ENCODE measurements at places on chromosomes 13 and 19.

- no peak for DNase-seq
These were observed 4.0 kb downstream of the LSM7 start for GRCh38 chr19:2324220-2324948.

- DNase-seq: no peak
These were observed 48.1 kb upstream of the SERPINE3 start for GRCh38 chr13:51291341-51291740.

DNA sequence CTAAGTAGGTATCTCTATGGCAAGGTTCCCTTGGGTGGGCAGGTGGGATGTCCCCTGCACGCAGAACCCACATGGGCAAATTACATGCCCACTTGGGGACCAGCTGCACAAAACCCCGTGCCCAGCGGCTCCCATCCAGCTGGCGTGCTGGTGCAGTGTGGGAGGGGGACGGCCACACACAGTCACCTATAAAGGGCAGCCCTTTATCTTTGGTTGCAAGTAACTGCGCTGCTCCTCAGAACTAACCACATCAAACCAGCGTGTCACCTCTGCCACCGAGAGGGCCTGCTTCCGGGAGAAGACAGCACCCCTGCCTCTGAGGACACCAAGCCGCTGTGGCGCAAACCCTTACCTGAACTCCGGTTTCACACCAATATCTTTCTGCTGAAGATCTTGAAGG, 32.2 kb downstream of the ANKRD27 start:
- no peak for DNase-seq

DNA sequence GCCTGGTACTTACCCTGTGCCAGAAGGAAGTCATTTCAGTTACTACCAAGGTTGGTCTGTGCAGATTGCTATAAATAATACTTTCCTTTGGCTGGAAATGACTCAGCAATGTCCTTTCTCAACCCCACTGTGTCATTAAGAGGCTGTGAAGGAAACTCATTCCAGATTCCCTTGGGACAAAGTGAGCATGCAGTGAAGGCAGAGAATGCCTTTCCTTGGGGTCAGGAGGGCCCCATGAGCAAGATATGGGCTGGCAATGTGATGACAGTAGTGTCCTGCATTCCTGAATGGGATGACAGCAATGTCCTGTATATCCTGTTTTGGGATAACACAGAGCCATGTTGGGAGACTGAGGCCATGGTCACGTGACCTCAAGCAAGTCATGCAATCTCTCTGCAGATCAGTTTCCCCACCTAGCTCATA, 213.1 kb upstream of the TMTC4 start:
- no peak for DNase-seq

DNA sequence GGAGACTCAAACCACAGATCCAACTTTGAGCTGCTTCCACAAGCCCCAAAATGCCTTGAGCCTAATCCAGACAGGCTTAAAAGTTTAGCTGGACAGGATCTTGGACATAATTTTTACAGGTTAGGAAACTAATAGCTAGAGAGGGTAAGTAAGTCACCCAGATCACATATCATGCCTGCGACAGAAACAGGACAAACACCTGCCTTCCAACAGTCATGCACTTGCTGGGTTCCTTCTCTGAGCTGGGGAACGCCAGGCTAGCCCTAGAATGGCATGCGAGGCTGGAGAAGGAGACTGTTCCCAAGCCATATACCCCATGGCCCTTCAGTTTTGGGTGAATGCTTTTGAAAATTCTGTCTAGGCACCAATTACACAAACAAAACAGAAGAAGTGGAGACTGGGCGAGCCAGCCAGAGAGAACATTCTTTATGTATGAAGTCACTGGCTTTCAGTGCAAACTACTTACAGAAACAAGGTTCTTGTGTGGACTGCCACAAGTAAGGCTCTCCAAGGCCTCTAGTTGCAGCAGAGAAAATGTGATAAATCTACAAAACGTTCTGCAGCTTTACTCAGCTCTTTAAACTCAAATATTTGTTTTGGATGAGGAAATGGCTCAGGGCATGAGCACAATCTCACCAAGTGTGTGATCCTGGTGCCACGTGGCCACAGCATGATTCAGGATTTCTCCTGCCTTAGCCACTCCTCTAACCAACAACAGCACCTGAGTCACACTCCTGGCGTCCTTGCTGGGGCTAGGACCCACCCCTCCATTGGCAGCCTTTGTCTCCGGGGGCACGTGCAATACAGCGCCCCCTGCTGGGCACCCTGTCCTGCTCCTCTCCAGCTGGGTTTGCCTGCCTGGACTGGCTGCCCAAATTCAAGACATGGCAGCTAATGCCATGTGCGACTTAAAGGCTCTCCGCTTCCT, 73.4 kb upstream of the UBL3 start:
- DNase-seq: peak; percentile 63

GRCh38 chr13:45584816-45585215, 30.7 kb downstream of the ERICH6B start:
- DNase-seq: no peak

DNA sequence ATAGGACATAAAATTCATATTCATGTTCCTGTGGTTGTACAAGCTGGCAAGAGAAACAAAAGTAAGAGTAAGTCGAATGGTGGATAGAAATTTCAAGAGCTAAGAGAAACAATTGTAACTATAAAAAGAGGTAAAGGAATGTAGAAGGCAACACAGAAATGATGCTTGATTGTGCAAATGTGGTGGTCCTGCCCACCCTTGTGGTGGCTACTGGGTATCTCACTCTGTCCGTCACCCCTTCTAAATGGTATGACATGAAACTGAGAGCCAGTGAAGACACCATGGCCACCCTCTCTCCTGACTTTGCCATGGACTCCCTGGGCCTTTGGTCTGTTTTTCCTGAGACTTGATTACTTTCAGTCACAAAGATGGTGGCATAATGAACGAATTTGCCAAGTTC, 925.9 kb upstream of the SLITRK6 start:
- DNase-seq: no peak

DNA sequence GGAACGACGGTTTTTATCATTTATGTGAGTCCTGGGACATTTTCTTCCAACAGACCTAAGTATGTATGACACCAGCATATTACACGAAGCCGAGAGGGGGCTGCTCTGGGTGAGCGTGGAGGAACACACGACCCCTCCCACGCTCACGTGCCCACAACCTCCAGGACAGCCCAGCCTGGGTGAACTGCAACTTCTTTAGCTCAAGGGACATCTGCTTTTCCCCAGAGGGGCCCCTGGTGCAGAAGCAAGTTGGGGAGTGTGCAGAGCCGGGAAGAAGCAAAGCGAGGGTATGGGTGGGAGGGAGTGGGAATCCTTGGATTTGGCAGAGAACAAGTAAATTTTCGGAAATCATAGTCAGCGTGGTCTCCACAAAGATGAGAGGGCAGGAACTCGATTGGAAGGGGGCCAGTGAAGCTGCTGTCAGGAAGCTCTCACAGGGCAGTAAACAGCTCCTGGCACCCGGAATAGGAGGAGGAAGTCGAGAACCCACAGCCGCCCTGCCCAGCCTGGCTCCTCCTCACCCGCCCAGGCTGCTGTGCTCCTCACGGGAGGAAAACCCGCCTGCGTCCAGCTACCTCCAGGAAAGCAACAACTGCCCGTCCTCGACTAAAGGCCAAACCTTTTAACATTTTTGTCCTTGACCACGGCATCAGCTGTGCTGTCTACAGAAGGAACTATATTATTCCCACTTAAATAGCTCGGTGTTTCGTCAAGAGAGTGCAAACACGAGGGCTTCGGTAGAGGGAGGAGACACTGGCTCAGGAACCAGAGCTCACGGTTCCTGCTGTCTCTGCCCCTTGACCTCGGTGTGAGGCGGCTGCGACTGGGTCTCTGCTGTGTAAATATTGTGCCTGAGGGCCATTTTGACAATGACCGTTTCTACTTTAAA, 17.2 kb upstream of the CFAP97D2 start:
- DNase-seq: no peak

DNA sequence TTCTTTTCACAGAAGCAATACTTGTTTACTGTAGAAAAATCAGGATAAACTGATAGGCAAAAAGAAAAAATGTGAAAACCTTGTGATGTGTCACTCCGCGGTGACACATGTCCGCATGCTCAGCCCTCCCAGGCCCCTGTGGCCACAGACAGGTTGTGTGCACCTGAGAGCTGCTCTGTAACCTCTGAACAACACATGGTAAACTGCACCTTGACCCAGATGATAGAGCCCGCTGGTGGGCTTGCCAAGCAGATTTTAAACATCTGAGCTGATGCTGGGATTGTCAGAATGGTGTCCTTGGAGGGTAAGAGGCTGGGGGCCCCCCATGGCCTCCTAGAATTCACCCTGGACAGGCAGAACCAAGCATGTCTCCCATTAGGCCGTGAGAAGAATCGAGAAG, 33.8 kb downstream of the DHRS12 start:
- DNase-seq: no peak

DNA sequence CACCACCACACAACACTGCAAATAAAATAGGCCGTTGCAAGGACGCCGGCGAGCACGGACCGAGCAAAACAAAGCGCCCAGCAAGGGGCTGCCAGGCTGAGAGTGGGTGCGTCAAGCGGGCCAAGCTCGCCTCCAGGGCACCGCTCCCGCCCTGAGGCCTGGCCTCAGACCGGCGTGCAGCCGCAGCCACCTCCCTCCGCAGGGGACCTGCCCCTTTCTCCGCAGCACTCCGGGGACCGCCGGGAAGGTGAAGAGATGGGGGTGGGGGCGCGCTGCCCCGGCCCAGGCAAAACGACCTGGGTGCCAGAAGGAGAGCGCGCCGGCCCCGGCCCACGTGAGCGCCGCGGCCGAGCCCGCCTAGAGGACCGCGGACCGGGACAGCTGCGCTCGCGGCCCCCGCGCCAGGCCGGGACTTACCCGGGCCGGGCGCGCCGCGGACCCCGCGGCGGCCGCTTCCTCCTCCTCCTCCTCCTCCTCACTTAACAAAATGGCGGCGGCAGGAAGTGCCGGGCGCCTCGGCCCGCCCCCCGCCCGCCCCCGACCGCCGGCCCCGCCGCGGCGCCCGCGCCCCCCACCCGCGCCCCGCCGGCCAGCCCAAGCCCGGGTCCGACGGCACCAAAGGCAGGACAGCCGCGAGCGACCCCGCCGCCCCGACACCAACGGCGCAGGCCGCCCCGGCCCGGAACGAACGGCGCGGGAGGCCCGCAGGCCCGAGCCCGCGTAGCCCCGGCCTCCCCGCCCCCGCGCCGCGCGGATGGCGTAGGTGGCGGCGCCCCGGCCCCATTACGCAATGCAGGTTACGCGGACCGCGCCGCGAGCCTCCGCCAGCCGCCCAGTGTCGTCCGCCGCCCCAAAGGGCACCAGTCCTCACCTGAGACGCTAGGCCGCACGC, 674 bp downstream of the BRD4 start:
- DNase-seq: peak; percentile 86

- DNase-seq: no peak
These were observed 88.2 kb downstream of the AKAP11 start for GRCh38 chr13:42360046-42360574.

- no peak for DNase-seq
These were observed 14.1 kb downstream of the NUCB1 start for GRCh38 chr19:48914181-48914580.

DNA sequence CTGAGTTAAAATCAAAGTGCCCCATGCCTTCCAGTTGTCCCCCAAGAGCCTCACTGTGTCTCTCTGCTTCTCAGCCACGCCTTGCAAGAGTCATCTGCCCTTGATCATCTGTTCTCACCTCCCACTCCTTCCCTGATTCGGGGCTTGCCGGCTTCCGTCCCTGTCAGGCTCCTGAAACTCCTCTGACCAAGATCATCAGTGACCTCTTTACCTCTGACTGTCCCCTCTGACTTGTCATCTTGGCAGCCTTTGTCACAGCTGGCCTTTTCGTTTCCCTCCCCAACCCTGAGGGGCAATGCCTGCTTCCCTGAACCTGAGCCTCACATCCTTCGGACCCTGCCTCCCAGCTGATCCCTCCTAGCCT, 66.3 kb downstream of the MAP4K1 start:
- no peak for DNase-seq

DNA sequence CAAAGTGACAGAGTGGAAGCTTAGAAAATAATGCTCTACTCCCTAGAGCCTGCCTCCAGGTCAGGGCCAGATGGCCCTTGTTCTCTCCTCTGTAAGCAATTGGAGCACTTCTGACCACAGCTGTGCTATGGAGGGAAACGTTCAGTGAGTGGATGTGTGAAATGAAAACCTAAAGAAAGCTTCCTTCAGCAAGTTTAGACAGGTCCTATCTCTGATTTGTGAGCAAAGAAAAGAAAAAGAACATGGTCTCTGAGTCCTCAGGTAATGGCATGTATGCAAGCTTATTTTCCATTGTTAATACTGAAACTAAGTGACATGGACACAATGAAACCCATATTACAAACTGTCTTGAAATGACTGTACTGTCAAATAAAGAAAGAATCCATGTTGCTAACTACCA, 1486.8 kb downstream of the EFNB2 start:
- DNase-seq: no peak

DNA sequence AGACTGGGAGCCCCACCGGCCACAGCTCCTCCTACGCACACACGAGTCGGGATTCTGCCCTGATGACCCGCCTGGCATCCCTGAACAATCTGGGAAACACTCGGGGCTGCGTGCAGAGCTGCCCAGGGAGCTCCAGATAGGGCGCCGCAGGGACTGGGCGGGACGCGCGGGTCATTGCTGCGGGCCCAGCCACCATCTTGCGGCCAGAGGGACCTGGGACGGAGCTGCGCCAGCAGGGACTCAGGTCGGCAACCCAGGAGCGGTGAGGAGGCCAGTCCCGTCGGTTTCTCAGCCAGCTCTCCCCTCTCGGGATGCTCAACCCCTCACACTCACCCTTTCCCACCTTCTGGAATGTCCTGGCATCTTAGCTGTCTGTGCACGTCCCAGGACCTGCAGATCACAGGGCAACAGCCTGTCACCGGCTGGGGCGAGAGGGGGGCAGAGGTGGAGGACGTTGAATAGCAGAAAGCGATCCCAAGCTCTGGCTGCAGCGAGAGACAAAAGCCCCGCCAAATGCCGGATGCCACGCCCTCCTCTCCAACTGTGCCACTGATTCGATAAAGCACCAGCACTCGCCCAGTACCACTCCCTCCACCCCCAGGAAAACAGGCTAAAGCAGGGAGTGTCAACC, 20.4 kb upstream of the ZNF91 start:
- DNase-seq: no peak

- no peak for DNase-seq
These were observed 21.2 kb downstream of the HNRNPM start for GRCh38 chr19:8466018-8466417.

DNA sequence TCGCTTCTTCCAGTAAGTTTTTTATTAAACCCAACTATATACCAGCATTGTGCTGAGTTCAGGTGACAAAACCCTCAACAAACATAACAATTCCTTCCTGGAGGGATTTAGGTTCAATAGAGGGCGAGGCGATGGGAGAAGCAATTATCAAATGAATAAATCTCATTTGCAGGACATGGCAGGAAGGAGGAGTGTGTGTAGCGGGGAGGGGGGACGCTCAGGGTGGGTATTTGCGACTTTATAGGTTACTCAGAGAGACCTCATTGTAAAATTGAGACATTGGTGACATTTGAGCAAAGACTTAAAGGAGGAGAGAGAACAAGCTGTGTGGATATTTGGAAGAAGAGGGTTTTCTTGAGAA, 3.9 kb downstream of the C3 start:
- no peak for DNase-seq

DNA sequence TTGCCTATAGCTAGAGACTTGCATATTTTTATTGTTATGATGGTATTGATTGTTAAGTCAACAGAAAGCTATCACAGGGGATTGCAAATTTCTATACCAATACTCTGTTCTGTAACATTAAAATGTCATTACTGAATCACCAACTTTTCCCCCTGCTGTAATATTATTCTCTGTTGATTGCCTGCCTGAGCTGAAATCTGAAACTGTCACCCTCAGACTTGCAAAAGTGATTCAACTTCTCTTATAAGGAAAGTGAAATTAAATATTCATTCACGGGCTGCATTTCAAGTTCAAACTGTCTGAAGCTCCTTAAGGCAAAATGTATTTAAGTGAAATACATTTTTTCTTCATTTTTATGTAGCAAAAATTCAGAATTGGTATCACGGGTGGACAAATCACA, 723.2 kb downstream of the PCDH9 start:
- DNase-seq: no peak

- DNase-seq: no peak
These were observed 791 bp upstream of the ADGRE2 start for GRCh38 chr19:14779151-14779550.
